Stomach (tissue), 19 donors: ENCODE measurements at places on chromosomes 3 and 15. TPM values are rescaled to one million over a fixed set of nuclear protein-coding genes. Genes with fewer than 3 reads are reported as not detected.

DNA sequence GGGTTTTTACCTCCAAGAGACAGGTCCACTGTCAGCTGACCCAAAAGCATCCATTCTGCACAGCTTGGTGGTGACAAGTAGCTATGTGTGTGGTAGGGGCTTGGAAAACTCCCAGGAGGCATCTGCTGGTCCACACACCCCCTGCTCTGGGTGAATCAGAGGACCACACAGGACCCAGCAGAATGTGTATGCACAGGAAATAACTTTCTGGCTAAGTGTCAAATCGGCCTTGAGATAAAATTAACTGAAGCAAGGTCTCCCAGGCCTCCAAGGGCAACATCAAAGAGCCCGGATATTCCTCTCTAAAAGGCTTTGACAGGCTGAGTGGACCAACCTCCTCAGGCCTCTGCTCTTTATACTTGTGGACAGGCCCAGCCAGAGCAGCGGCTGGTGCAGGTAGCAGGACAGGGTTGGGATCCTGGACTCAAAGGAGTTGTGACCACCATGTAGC is 66.5 kb downstream of the CTNNB1 start:
- no peaks in the 10 kb centered on the region for H3K27me3 ChIP-seq
- no peak overlapping the region for H3K27ac ChIP-seq
- no peak for DNase-seq

- H3K4me1 ChIP-seq: peaks cover 11% of the 10 kb centered on the region
- no peaks in the 10 kb centered on the region for H3K36me3 ChIP-seq
- H3K27me3 ChIP-seq: no peaks in the 10 kb centered on the region
These were observed 420.4 kb downstream of the TIGIT start for GRCh38 chr3:114714237-114714636.

DNA sequence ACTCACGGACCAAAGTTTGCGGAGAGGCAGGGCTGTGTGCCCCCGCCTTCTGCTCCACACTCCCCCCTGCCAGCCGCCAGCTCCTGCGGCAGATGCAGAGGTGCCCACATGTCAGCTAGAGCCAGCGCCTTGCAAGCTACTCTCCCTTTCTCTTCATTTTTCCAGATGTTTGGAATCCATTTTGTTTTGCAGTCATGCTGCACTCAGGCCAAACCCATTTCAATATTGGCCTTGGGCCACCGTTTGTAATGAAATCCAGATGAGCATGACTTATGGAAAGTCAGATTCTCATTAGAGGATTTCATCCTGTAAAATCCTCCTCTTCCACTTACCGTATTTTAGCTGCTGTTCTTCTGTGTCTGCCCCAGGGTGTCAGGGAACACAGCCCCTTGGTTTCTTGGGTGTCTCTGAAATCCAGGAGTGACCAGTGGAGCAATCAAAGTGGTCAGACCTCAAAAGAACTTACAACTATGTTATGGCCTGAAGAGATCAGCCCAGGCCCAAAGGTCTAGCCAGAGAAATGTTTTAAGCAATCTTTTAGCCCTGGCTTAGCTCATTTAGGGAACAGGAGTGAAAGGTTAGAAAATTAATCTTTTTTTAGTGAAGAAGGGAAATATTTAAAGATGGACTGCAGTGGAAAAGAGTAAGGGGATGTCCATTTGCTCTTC is 65.8 kb downstream of the AAGAB start:
- peaks cover 99% of the 10 kb centered on the region for H3K36me3 ChIP-seq
- H3K27ac ChIP-seq: peak overlapping the region; percentile 68
- peak; percentile 87 for DNase-seq

DNA sequence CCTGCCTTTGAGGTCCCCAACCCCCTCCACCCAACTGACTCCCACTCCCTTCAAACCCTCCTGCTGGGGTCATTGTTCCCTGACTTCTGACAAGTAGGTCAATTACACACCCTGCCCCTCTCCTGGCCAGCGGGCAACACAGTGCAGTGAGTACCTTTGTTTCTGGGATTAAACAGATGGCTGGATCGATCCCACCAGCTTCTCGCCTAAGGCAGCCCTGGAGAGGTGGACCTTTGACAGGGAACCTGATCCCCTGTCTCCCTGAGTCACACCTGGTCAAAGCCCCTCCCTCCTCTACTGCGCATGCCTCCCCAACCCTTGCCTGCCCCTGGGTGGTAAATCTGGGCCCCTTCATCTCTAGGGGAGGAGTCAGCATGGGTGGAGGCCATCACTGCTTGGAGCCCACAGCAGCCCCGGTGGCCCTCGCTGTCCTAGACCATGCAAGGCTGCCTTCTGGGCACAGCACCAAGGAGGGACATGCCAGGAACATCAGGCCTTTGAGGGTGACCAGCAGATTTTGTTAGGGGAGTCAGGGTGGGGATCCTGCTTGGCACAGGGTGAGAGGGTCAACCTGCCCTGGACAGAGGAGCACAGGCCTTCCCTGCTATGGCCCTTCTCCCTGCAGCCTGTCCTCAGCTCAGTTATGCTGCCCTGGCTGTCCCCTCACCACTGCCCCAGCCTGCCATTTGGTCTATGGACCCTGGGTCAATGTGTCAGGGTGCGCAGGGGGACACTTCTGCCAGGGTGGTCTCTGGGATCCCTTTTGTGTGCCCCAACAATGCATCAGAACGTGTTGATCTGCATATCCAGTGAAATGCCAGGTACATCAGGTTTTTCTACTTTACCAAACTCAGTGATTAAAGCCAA is 9.8 kb upstream of the PRR23E start:
- no peak overlapping the region for H3K27ac ChIP-seq
- H3K27me3 ChIP-seq: no peaks in the 10 kb centered on the region
- DNase-seq: no peak
- no peaks in the 10 kb centered on the region for H3K4me1 ChIP-seq
- H3K36me3 ChIP-seq: no peaks in the 10 kb centered on the region

DNA sequence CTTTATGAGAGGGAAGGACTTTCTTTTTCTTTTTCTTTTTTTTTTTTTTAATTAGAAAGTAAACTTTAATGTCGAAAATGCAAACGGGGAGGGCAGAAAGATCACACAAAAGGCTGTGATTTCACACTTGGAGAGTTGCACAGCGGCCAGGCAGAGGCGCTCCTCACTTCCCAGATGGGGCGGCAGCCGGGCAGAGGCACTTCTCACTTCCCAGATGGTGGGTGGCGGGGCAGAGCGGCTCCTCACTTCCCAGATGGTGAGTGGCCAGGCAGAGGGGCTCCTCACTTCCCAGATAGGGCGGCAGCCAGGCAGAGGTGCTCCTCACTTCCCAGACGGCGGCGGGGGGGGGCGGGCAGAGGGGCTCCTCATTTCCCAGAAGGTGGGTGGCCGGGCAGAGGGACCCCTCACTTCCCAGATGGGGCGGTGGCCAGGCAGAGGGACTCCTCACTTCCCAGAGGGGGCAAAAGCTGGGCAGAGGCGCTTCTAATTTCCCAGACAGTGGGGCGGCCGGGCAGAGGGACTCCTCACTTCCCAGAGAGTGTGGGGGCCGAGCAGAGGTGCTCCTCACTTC is 88.6 kb downstream of the ATP2B2 start:
- no peaks in the 10 kb centered on the region for H3K36me3 ChIP-seq
- no peak overlapping the region for H3K4me3 ChIP-seq

GRCh38 chr15:59649603-59650002 is 7.7 kb downstream of the GTF2A2 start:
- no peaks in the 10 kb centered on the region for H3K27me3 ChIP-seq
- H3K36me3 ChIP-seq: peaks cover 12% of the 10 kb centered on the region
- no peak overlapping the region for H3K4me3 ChIP-seq
- no peak for DNase-seq

DNA sequence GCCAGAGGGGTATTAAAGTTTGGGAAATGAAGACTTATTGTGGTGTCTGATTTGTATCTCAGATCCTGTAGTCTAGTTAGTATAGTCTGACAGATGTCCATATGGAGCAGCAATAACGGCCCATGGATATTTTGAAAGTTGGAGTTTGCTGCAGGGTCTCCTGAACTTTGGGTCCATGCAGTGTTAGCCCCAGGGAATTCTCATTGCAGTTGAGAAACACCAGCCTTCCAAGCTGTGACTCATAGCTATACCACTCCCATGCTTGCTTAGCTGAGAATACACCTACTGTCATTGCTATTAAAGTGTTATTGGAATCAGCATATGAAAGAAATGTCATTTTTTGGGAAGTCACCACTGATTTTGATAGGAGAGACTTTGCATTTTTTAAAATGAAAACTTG is 29.2 kb downstream of the TMOD2 start:
- no peak overlapping the region for H3K27ac ChIP-seq
- peaks cover 14% of the 10 kb centered on the region for H3K4me1 ChIP-seq
- no peak for DNase-seq
- H3K27me3 ChIP-seq: no peaks in the 10 kb centered on the region
- H3K4me3 ChIP-seq: no peak overlapping the region

DNA sequence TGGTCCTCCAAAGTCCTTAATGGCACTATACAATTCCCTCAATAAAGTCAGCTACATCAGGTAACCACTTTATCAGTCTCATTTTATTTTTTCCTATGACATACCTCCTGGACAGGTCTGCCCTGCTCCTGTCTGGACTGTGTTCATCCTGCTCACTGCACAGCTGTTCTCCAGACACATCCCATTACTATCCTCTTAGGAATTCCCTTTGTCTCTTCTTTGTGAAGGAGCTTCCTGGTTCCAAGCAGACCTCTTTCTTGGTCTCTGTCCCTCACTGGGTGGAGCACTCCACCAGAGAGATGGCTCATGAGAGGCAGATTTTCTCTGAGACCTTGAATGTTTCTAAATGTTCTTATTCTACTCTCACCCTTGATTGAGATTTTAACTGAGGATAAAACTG is 60.1 kb downstream of the KY start:
- no peaks in the 10 kb centered on the region for H3K4me1 ChIP-seq
- no peak overlapping the region for H3K4me3 ChIP-seq
- H3K36me3 ChIP-seq: no peaks in the 10 kb centered on the region
- no peaks in the 10 kb centered on the region for H3K27me3 ChIP-seq

DNA sequence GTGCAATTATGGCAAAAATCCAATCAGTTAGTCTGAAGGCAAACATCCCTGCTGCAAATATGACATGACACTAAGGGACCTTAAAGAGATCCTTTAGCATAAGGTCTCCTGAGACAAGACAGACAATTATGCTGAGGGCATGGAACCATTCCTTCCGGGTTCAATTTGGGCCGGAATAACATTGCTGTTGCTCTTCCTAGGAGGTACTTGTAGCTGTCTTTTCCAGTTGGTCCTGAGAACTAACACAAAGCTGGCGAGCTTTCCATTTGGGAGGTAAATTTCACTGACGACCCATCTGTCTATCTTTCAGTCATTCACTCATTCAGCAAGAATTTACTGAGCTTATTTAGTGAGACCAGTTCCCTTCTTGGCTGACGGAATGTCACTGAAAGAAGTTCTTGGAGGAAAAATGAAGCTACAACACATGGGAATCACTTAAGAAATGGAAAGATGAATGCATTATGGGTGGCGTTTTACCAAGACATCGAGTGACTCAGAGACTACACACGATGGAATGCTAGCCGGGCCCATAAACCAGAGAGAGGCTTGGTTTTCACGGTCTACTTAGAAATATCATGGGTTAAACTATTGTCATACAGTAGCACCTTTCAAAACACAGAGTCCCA is 215.5 kb downstream of the PDZRN3 start:
- no peak for DNase-seq
- no peak overlapping the region for H3K27ac ChIP-seq
- H3K4me3 ChIP-seq: no peak overlapping the region
- no peaks in the 10 kb centered on the region for H3K36me3 ChIP-seq

GRCh38 chr3:169748670-169749069 is 16.2 kb downstream of the TERC start:
- no peaks in the 10 kb centered on the region for H3K27me3 ChIP-seq
- peaks cover 30% of the 10 kb centered on the region for H3K4me1 ChIP-seq
- H3K27ac ChIP-seq: no peak overlapping the region
- no peak for DNase-seq
- no peaks in the 10 kb centered on the region for H3K36me3 ChIP-seq

The GJD2 gene
- not detected for total RNA-seq

The ISLR2 gene
- total RNA-seq: not detected

The ARPP21 gene
- not detected for total RNA-seq
